Pons (tissue), 1 donor: ENCODE measurements at places on chromosomes 3 and 15.

DNA sequence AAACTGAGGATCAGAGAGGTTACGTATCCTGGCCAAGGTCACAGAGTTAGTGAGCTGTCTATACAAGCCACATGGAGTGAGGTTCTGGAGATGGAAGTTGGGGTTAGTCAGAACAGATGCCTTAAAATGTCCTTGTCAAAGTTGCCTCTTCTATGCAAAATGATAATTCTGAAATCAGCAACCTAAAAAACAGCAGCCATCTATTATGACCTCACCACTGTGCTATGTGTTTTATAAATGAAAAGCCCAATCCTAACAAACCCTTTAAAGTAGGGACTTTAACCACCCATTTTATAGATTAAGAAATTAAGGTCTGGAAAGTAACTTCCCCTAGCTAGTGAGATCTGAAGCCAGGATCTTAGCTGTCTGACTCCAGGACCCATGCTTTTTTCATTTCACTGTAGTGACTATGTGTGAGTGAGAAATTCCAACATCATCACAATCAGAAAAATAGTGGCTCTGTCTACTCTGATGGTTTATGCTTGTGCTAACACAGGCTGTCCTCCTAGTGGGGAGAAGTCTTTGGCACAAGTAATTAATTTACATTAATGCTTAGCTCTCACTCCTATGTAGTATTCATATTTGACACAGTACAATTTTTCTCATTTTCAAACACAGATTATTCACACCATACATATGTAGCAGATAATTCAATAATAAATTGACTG lies 143.6 kb downstream of the ANO10 start:
- no peak for DNase-seq

GRCh38 chr3:57783186-57784088 lies 27.3 kb downstream of the SLMAP start:
- no peak for DNase-seq

DNA sequence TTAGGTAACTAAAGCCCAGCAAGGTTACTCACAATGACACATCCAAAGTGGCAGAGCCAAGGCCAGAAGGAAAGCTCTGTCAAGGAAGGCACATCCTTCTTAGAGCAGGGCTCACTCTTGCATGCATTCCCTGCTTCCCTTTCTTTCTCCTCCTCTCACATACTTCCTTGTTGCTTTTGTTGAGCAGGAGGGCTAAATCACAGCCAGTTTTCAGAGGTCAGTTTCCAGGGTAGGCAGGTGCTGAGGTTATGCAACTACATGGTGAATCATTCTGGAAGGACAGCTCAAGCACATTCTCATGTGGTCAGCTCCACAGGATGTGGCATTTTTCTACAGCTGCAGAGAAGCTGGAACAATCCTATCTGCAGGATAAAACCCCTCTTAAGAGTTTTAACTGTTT lies 275.6 kb downstream of the ZNF621 start:
- DNase-seq, result no peak

- no peak for DNase-seq
Measured at GRCh38 chr3:42499478-42499871, 3.0 kb upstream of the VIPR1 start.

GRCh38 chr3:113147681-113148261 lies 63.6 kb upstream of the BOC start:
- DNase-seq, result no peak

- no peak for DNase-seq
Measured at GRCh38 chr3:62025913-62026312, 347.4 kb downstream of the FEZF2 start.
